ENCODE measurements at places on chromosomes 12 and 14.

- DNase-seq = no peak
These were observed 56.4 kb upstream of the LTA4H start for GRCh38 chr12:96091833-96092232.

DNA sequence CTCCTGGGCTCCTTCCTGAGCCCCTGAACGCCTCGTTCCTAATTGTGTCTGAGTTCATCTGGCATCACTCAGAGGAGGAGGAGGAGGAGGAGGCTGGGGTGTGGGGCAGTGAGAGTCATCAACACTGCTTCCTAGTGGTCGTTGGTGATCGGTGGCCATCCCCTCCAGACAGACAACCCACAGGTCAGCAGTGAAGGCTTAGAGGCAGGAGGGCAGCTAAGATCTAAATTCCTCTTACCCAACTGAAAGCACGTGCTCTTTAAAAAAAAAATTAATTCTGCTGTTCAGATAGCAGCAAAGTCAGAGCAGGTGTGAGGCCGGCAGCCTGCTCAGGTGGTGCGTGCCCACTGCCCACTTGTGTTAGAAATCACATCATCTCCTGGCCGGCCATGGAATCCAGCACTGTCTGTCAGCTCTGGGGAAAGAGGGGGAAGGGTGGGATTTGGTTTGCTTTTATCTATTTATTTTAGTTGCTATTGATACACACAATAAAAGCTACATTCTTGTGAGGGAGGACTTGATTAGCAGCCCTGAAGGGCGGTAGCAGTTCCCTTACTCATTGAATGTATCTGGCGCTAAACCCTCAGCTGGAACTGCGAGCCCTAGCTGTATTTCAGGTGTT, 46.6 kb downstream of the PPP2R5C start:
- no peak for DNase-seq

- no peak for DNase-seq
These were observed 4.5 kb upstream of the KRT4 start for GRCh38 chr12:52818388-52818787.

- no peak for DNase-seq
These were observed 735 bp downstream of the ASPG start for GRCh38 chr14:104086210-104086660.

DNA sequence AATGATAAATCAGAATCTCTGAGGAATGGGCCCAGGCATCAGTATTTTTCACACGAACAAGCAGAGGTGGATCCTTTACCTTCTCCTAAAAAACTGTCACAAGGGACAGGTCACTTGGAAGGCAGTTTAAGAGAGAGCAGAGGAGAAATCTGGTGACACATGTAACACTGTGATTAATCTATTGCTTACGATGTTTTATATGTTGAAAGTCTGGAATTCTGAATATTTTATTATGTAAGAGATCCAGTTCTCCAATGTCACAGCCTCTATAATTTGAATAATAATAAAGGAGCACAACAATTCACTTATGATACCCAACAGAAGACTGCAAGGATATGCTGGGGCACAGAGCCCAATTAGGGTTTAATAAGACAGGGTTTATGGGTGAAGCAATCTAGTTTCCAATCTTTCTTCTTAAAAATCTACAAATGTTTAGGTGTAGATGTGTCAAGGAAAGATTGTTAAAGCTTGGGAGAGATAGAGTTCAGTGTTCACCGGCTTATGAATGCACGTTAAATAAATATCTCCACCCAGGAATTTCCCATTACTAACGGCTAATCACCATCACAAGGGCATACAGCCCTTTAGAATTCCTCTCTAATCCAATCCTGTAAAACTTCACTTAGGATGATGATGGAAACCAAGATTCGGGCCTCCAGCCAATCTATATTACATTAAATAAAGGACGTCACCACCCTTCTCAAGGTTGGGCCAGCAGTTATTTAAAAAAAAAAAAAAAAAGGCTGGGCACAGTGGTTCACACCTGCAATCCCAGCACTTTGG, 23.4 kb downstream of the DUSP16 start:
- DNase-seq = no peak

- no peak for DNase-seq
These were observed 23.0 kb upstream of the KCNJ8 start for GRCh38 chr12:21797539-21797938.

- no peak for DNase-seq
These were observed 13.5 kb upstream of the NGB start for GRCh38 chr14:77284466-77284865.

DNA sequence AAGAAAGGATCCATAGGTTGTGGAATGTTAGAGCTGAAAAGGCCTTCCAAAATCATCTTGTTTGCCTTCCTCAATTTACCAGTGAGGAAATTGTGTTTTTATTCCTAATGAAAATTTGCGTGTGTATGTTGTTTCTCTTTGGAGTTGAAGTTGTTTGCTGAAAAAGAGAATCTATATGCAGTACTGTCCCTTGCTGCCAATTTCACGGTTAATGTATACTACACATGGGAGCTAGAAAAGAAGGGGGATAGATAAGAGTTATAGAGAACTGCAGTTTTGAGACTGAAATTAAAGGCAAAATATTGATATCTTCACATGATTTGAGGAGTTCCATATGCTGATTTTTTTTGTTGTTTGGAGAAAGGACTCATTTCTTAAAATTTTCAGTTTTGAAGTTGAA, 62.0 kb upstream of the LRTM2 start:
- no peak for DNase-seq
